ENCODE measurements at places on chromosomes 5 and 9.

DNA sequence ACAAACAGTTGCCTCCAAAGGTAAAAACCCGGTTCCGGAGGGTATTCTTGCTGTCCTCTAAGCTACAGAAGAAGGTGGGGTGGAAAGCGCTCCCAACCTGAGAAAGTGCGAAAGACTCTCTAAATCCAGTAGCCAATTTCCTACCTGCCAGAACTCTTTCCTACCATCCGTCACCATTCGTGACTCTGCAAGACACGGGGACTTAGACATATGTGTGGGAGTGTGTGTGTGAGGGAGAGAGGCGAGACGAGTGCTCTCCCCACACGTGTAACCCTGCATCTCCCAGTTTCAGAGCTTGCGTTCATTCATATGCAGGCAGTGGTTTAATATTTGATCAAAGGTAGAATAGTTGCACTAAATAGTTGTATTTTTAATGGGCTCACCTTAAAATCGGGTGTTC lies 473 bp upstream of the GABRA1 start:
- no peak for DNase-seq

DNA sequence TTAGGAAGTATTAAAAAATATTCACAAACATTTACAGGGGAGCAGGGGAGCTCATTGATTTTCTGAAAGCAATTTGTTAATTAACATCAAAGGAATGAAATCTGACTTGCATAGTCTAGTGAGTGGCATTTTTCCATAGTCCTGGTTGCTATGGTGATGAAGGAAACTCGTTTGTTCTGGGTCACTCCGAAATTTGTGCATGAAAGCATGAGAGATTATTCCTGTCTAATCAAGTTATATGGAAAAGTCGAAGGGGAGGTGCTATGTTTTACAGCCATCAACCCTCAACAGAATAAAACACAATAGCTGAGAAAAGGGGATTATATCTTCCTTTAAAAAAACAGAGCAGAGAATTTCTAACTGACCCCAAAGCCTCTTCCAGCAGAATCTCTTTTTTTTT lies 1495.7 kb upstream of the WWC1 start:
- DNase-seq: no peak

DNA sequence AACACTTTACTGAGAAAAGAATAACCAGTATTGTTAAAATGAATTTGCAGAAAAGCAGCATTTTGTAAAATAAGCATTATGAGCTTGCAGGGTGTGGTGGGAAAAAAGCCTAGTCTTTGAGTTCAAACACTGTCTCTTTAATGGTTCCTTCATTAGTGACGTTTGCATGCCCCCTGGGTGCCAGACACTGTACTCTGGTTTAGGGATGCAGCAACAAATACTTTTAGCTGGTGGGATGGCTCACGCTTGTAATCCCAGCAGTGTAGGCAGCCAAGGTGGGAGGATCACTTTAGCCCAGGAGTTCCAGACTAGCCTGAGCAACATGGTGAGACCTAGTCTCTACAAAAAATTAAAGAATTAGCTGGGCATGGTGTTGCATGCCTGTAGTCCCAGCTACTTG lies 62.3 kb downstream of the MAST4 start:
- no peak for DNase-seq

- peak; percentile 39 for DNase-seq
Measured at GRCh38 chr9:126862104-126862761, 1.8 kb downstream of the ZBTB34 start.

DNA sequence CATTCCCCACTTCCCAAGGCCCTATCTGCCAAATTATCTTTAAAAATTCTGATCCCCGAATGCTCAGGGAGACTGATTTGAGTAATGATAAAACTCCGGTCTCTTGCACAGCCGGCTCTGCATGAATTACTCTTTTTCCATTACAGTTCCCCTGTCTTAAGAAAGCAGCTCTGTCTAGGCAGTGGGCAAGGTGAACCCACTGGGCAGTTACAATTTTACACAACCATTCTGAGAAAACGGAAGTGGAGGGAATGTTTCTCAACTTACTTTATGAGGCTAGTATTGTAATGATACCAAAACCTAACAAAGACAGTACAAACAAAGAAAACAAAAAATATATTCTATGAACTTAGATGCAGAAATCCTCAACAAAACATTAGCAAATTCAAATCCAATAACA lies 100.0 kb downstream of the MCTP1 start:
- no peak for DNase-seq

DNA sequence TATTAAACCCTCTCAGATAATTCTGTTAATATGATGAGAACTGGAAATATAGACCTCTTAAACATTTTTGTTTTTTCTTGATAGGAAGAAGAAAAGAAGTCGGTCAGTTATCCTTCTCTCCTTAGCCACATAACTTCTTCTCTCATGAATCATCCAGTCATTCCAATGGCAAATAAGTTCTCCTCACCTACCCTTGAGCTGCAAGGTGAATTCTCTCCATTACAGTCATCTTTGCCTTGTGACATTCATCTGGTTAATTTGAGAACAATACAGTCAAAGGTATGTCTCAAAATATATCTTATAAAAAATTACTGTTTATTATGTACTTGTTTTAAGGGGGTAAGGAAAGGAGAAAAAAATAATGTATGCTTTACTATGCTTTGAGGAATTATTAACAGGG lies 165.3 kb downstream of the MAN2A1 start:
- no peak for DNase-seq

DNA sequence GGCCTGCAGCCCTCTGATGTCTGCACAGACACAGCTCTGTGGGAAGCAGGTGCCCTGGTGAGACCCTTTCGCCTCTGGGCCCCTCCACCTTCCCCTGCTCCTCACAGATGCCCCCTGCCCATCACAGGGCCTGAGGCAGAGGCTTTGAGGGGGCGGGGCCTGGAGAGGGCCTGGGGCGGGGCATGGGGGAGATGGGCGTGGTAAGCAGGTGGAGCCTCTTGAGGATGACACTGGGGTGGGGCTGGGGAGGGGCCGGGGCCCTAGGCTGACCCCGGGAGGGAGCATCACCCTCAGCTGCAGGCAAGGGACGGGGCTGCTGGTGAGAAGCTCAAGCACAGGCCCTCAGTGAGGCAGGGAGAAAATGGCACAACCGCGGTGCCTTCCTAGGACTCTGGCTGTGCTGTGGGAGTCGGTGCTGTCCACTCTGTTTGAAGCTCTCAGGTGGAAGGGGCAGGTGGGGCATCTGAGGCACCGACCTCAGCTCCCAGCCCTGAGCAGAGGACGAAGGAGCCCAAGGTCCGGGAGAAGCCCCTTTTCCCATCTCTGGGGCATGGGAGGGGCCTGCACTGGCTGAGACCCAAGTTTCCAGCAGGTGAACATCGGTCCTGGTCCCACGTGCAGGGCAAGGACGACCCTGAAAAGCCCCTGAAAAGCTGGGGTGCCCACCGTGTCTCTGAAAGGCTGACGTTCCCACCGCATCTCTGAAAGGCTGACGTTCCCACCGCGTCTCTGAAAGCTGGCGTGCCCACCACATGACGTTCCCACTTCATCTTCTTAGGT lies 17.5 kb upstream of the SLC9A3 start:
- no peak for DNase-seq

DNA sequence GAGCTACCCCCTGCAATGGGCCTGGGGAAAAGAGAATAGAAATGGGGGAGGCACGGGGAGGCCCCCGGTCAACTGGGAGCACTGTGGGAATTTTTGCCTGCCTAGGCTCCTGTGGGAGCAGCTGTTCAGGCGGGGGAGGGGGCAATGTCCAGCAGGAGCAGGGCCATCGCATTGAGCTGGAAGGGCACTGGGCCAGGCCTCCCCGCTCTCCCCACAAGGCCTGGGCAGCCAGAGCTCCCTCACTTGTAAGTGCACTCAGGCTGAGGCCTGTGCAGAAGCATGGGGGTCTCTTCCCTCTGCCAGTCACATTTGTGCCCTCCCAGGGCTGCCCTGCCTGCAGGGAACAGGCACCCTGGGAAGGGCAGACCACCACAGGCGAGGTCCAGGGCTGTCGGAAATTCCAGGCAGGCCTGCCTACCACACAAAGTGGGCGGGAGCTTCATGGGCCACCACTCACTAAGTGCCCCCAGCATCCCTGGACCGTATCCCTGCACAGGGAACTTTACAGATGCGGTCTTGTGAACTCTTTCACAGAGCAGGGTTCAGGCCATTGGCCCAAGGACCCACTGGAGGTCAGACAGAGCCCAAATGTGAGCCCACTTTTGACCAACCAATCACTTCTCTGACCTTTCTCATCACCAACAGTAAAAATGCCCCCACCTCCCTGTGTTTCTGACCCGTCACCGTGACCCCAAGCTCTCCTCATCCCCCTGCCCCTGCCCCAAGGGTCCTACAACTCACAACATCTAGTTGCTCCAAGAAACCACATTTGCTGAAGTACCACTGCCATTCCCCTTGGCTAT lies 1.0 kb upstream of the CFAP157 start:
- DNase-seq: no peak

DNA sequence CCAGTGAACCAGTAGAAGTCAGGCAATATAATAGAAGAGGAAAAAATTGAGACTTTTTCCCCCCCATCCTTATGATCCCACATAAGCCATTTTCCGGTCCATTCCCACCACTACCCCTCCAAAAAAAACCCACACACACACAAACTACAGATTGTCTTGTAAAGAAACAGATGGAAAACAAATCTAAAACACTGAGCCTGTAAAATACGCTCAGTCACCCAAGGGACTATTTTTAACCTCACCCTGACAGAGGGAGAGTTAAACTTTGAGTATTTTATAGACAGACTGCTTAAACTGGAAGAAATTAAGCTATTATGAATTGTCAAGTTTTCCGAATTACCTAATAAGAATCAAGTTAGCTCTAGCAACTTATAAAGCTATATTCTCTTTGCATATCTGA lies 471.8 kb upstream of the C9orf72 start:
- DNase-seq: no peak

- no peak for DNase-seq
Measured at GRCh38 chr9:135410421-135410820, 69.2 kb upstream of the PPP1R26 start.

DNA sequence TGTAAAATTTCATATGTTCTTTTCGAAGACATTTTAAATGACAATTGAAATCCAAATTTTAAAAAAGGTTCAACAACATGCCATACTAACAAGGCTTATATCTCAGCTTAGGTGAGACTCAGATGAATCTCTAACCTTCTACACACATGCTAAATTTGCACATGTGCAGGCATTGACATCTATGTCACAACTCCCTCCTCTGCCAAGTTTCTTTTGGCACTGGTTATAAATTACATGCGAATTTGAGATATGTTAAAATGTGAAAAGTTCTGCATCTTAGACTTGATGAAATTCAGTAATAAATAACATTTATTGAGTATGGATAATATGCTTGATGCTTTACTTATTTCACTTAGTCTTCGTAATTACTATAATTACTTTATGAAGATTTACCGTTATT lies 234.3 kb downstream of the TLE4 start:
- DNase-seq: no peak

- DNase-seq: no peak
Measured at GRCh38 chr9:16304301-16304700, 566.2 kb downstream of the BNC2 start.

- DNase-seq: no peak
Measured at GRCh38 chr5:153988510-153988909, 50.2 kb downstream of the FAM114A2 start.

- DNase-seq: no peak
Measured at GRCh38 chr9:128768606-128769005, 3.1 kb downstream of the ZER1 start.

DNA sequence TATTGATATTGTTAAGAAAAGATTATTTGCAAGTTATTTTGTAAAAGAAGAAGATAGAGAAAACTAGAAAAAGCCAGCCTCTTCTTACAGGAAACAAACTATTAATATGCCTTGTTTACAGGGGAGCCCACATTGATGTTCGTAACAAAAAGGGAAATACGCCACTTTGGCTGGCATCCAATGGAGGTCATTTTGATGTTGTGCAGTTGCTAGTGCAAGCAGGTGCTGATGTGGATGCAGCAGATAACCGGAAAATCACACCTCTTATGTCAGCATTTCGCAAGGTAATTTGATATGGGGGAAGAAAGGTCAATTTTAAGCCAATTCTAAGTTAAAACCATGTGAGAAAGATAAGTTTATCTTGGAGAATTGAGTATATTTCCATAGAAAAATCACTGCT lies 37.6 kb upstream of the EIF4EBP3 start:
- no peak for DNase-seq

DNA sequence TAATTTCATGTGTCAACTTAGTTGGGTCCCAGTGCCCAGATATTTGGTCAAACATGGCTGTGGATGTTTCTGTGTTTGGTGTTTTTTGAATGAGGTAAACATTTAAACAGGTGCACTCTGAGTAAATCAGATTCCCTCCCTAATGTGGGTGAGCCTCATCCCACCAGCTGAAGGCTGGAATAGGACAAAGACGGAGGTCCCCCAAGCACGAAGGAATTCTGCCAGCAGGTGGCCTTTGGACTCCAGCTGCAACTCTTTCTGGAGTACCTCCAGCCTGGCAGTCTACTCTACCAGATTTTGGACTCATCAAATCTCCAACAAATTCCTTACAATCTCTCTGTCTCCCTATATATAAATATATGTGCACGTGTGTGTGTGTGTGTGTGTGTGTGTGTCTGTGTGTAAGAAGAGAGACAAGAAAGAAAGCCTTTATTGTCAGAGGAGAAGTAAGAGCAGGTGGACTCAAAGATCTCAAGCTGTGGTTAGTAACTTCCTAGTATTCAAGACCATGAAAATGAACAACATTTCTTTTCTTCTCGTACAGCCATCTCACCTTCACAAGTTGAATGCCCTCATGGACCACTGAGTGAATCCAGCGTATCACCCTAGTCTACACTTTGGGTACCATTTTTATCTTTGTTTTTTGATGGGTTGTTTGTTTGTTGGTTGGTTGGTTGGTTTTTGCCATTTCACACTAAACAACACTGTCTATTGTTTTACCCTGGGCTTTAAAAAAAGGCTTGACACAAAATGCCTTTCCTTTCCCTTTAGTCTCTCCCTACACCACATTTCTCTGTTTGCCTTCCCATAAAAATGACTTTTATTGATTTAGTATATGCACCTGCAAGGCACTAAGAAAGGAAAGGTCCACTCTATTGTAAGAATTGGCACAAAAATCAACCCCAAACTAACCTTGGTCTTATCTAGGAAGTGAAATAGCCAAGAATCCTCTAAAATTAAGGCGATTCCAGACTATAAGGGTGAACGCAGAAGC lies 118.7 kb downstream of the TENT4A start:
- DNase-seq: no peak

- no peak for DNase-seq
Measured at GRCh38 chr9:107594908-107595530, 105.5 kb upstream of the KLF4 start.

- no peak for DNase-seq
Measured at GRCh38 chr5:1335540-1336095, 9.3 kb downstream of the CLPTM1L start.
